ENCODE measurements at places on chromosomes 3 and 15. TPM values are rescaled to one million over a fixed set of nuclear protein-coding genes. Genes with fewer than 3 reads are reported as not detected.

Gene A4GNT
- not detected for total RNA-seq

Gene ABI3BP
- 0.24 TPM for total RNA-seq

Gene DLL4
- total RNA-seq = 1.1 TPM

DNA sequence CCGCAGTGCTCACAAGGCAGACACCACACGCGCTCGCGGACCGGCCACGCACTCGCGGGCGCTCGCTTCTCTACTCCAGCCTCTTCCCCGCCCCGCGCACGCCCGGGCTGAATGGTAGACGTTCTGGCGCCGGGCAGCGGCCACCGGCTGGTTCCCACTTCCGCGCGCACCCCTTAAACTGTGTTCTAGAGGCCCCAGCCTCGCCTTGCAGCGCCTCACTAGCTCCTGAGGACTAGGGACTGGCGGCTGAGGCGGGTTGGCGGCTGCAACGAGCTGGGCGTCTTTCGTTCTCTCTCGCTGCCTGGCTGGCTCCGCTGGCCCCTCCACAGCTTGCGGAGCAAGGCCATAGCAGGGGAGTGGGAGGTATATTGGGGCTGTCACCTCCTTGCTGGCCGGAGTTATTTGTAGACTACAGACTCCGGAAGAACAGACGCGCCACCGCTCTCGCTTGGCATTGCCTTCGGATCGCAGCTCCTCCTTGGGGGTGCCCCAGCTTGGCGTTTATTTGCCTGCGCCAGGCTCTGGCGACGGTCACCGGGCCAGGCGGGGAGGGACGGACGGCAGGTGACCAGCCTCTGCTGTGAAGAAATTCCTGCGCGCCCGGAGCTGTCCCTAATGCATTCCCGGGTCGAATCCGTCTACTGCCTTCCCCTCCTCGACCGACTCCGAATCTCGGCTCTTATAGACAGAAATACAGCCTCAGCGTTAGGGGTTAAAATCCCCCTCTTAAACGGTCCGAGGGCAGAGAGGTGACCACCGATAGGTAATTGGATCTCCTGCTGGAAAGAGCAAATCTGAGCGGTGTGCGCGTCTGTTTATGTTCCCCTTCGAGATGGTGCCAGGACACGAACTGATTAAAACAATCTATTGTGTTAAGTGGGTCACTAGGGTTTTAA lies 1.3 kb downstream of the GREM1 start:
- no peak for DNase-seq

DNA sequence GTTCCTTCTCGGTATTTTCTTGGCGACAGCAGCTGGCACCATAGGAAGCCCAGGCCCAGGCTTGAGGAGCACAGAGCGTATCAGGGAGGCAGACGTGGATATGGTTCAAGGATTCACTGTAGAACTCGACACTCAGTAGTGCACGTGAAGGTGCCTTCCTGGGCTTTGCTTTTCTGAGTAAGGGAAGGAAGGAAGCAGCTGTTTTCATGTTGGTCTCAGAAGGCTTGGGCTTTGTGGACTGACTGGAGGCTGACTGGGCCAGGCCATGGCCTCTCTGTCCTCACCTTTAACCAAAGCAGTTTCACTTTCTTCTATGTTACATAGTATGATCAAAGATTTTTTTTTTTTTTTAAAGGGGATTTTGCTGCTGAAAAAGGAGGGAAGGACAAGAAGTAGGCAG lies 6.9 kb upstream of the GHRL start:
- DNase-seq = no peak

- no peak for DNase-seq
Measured at GRCh38 chr3:111861391-111861790, 2.3 kb downstream of the PHLDB2 start.

DNA sequence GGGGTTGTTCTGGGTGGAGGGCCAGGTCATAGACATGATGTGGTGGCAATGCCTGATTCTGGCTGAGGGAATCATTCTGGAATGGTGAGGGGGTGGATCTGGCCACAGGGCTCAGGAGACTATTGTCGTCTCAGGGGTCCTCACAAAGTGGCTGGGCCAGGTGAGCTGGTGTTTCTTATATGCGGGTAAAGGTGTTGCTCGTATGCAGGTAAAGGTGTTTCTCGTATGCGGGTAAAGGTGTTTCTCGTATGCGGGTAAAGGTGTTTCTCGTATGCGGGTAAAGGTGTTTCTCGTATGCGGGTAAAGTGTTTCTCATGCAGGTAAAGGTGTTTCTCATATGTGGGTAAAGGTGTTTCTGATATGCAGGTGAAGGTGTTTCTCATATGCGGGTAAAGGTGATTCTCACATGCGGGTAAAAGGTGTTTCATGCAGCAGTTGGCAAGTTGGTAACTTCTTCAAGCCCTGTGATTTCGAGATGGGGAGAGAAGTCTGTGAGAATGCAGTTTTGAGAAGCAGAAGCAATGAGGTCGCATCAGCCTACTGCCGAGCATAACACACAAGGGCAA lies 10.5 kb upstream of the MUC4 start:
- no peak for DNase-seq
